ENCODE measurements at places on chromosomes 3 and 15.

GRCh38 chr15:92883163-92883875 lies 16.8 kb upstream of the CHD2 start:
- peak; percentile 35 for DNase-seq

GRCh38 chr3:185827595-185828344 lies 2.9 kb upstream of the IGF2BP2 start:
- no peak for DNase-seq

GRCh38 chr3:55718074-55718473 lies 231.0 kb upstream of the WNT5A start:
- no peak for DNase-seq

GRCh38 chr3:7618606-7619005 lies 757.7 kb downstream of the GRM7 start:
- no peak for DNase-seq

- DNase-seq, result no peak
These were observed 111.4 kb downstream of the CMSS1 start for GRCh38 chr3:99928771-99929744.

DNA sequence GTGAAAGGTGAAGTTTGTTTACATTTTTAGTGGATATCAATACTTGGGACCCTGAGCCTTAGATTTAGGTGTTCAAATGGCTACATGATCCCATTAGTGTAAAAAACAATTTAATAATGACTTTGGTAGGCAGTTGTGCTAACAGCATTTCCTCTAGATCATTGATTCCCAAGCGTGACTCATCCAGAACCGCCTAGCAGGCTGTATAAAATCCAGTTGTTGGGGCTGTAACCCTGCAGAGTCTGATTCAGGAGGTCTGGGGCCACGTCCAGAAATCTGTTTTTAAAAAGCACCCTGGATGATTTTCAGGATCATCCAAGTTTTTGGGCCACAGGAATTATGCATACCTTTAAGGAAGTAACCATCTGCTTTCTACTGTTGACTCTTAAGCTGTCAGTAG lies 156.4 kb downstream of the TP63 start:
- DNase-seq, result no peak

DNA sequence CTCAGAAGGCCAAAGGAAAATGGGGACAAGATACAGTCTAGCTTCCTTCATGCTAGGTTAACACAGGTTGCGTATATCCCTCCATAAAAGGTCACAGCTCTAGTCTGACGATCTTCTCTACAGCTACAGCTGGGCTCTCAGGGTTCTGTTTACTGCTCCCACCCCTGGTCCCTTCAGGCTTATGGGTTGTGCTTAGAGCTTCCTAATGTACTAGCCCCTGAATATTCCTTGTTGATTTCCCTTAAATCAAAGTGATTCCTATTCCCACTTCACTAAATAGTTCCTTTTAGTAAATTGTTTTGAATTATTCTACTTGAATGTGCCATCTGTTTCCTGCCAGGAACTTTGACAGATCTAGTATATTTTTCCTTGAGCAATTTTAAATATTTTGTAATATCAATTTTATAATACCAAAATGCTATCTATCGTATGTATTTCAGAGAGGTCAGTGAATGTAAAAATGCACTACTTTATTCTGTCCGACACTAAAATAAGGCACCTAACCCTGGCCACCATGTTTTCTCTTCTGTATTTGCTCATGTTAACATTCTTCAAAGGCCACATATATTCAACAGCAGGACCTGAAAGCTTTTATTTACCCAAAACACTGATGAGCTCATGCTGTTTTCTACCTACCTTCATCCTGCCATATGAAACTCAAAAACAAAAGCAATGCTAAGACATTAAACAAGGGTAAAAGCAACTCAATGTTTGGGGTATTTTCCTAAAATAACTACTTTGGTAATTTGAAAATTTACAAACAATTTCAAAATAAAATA lies 92.8 kb upstream of the TGFBR2 start:
- no peak for DNase-seq

DNA sequence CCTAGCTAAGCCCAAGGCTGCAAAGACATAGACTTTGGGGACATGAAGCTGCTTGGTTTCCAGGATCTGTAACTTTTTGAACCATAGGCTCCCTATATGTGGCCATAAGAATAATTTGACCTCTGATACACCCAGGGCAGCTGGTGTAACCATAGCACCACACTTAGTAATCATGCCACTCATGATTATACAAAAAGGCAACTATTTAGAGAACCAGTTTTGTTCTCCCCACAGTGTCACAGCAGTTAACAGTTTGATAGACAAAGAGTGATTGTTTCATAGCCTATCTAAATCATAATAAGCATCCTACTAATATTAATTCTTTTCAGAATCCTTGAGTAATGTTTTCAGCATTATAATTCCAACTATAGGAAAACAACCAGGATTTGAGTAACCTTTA lies 334.9 kb downstream of the NEK10 start:
- no peak for DNase-seq

DNA sequence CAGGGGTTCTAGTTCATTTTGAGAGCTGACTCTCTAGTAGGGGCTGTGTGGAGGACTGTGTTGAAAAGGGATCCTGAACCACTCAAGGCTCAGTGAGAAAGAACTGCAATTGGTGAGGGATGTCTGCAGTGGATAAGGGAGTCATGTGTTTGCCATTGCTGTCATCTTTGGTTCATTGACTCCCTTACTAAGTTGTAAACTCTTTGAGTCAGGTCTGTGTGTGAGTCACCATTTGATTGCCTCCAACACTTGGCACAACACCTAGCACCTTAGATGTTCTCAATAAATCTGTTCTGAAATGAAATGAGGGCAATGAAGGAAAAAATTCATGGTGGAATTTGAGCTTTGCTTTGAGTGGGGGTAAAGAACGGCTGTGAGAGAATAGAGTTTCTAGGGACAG lies 51.7 kb downstream of the PLS1 start:
- DNase-seq, result peak; percentile 85

DNA sequence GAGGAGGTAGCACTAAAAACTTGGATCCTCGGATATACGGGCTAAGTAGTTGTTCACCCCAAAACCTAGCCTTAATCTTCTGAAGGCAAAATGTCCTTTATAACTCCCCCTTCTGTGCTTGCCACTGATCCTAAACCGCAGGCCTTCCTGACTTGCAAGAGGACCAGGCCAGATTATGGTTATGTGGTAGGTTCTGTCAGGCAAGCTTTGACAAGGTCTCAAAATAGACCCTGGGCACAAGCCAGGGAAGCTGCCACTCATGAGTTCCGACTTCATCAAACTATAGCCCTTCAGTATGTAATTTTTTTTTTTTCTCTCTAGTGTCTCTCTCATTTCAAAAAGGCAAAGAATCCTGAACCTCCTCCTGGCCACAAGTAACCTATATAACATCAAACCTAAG lies 3.2 kb downstream of the LRRFIP2 start:
- DNase-seq, result no peak

DNA sequence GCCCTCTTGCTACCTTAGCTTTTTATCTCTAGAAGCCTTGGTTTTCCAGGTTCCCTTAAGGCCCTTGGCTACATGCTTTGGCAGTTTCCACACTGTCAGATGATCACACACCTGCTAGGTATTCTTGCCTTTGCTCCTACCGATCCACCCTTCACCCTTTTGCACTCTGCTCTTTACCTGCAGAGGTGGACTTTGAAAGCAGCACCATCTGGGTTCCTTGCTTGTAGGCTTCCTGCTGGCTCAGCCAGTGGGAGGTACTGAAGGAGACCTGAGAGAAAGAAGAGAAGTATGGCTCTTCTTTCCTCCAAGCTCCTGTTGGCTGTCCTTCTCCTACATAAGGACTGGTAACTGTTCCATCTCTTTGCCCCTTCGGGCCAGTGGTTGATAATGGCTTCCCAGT lies 7.3 kb upstream of the ZNF592 start:
- DNase-seq, result no peak

DNA sequence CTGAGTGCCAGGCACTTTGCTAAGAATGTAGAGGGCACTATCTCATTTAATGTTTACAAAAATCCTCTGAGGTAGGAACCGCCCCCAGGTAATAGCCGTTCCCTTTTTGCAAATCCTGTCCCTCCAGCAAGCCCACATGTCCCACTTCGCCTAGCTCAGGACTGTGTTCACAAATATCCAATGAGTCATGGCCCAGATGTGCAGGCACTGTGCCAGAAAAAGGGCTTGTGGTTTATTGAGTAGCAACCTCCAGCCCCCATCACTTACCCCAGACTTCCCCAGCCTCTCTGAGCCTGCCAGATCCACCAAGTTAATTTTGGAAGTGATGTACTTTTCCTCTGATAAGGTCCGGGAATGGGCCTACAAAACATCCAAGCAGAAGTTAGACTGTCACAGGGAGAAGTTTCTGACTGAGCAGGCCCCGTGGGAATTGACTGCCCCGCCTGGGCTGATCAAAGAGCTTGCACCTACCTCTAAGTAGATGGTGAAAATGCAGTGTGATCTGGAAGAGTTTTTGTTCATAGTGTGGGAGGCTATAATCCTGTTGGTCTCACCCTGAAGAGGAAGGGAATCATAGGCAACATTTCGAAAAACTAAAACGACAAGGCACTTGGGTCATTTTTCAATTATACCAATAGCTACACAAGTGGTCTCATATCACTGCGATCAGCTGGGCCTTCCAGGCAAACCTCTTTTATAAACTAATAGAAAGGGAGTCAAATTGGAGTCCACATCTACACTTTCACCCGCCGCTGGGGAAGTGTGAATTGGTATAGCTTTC lies 15.7 kb downstream of the KIF9 start:
- peak; percentile 64 for DNase-seq

- no peak for DNase-seq
These were observed 103.6 kb upstream of the CTNNB1 start for GRCh38 chr3:41095702-41096101.

DNA sequence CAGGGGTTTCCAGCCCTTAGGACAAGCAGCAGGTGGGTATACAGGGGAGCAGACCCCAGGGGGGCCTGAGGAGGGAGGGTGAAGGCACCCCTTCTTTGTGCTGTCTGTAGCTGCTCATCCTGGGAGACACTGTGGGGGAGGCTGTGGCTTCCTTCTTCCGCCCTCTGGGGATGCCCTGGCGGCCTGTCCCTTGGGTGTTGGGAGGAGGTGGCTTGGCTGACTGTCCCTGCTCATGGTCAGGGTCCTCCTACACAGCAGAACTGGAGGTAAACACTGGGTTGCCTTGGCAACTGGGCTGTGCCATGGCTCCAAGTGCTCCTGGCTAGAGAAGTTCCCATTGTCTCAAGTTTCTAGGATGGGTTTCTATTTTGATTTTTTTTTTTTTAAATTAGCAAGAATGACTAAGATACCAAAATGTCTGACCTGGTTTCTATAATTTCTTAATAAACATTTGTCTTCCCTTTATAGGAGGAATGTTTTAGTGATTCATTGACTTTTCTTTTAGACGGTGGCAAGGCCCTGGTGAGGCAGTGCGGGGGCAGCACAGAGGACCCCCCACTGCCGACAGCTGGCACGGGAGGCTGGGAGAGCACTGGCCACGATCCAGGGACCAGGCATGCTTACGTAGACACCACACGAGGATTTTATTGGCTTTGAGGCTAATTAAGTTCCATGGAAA lies 12.4 kb downstream of the KLF13 start:
- no peak for DNase-seq

GRCh38 chr15:72535911-72536310 lies 61.8 kb downstream of the ARIH1 start:
- DNase-seq, result no peak

DNA sequence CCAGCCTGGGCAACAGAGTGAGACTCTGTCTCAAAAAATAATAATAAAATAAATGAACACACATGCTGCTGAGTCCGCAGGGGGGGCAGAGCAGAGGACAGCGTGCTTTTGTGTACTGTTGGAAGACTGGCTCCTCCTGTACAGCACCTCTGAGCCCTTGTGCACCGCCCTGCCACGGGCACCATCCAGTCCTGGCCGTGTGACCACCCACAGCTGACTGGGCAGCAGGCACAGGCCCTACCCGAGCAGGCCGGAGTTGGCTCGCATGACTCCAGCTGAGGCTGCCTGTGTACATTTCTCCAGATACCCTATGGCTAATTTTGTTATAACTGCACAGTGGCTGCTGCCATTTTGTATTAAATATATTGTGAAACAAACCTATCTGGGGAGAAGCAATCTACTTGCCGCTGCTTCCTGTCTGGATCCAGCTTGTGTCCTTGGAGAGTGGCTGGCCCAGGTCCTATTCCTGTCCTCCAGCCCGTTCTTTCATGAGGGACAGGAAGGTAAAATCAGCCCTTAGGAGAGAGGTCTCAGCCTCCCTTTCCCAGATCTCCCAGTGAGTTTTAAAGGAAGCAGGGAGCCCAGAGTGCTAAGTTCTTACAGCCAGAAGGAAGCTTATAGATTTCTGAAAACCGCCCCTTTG lies 14.6 kb downstream of the IVD start:
- DNase-seq, result no peak

DNA sequence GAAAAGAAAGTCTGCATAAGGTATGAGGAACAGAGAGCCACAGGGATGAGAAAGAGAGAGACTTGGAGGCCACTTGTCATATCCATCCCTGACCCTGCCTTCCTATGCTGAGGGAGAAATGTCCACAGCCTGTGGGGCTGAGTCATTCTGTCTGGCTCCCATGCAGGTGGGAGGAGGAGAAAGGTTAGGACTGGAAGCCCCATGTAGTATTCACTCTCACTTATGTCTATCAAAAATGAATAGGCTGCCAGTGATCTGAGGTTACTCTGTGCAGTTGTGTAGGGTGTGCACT lies 71.3 kb downstream of the RAB11A start:
- no peak for DNase-seq

DNA sequence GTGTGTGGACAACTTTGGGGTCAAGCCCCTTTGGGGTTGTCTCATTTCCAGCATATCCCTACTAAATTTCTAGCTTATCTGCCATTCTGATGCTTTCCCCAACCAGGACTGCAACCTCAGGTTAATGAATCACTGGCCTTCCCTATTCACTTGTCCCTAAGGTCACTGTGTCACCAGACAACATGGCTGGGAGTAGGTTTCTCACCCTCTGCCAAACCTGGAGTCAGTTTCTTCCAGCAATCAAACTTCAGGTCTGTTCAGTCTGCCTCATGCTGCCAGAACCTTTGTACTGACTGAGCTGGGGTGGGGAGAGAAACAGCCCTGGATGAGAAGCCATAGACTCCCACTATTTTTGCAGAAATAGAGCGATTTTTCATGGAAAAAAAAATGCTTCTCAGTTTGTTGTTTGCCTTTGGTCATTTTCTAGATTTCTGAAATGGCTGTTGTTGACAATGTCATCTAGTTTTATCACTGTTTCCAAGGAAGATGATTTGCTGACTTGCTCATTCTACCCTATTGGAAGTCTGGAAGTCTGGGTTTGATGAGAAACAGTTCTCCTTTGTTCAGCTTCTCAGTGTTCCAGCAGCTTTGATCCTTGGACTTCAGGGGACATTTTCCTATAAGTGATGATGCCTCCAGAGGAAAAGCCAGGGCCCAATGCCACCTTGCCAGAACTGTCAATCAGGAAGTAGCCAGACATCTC lies 74.8 kb upstream of the IL12A start:
- no peak for DNase-seq

- peak; percentile 48 for DNase-seq
These were observed 6.4 kb downstream of the CMSS1 start for GRCh38 chr3:99823723-99824711.

All from ACHN (cell line).